ENCODE measurements at places on chromosomes 12 and 14.
A peak's percentile ranks its signal among the peaks of the same experiment; 100 is the strongest.

GRCh38 chr12:132825089-132825488 is 3.6 kb downstream of the GOLGA3 start:
- no peak for DNase-seq

GRCh38 chr14:89571491-89571890 is 154.5 kb upstream of the FOXN3 start:
- no peak for DNase-seq

DNA sequence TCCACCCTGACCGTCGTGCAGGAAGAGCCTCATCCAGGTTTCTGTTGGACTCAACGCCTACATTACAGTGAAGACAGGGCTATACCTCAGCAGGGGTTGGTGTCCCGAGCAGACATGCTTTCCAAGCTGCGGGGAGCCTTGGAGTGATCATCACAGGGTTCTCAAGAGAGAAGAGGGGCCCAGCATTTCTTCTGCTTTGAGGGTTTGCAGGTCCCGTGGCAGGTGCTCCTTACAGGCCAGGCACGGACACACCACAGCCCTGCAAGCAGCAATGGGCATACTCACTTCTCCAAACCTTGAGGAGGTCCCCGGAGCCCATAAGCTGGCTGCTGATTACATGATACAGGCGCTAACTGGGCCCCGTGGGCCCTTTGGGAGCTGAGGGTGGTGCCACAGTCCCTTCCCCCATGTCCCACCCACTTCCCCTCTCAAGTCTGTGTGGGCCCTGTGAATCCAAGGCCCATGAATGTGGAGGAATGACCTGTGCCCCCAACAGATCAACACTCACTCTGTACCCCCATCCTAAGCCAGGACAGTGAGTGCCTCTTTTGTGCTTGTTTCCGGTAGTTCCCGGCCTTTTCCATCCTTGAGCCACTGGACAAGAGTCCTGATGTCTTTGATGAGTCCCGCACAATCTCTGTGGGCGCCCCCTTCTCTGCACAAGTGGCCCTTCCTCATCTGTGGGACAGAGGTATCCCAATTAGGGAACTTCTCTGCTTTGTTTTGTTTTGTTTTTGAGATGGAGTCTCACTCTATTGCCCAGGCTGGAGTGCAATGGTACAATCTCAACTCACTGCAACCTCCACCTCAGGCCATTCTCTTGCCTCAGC is 1.1 kb downstream of the AQP2 start:
- no peak for DNase-seq

- DNase-seq: no peak
Measured at GRCh38 chr12:81727391-81727790, 31.8 kb downstream of the PPFIA2 start.

DNA sequence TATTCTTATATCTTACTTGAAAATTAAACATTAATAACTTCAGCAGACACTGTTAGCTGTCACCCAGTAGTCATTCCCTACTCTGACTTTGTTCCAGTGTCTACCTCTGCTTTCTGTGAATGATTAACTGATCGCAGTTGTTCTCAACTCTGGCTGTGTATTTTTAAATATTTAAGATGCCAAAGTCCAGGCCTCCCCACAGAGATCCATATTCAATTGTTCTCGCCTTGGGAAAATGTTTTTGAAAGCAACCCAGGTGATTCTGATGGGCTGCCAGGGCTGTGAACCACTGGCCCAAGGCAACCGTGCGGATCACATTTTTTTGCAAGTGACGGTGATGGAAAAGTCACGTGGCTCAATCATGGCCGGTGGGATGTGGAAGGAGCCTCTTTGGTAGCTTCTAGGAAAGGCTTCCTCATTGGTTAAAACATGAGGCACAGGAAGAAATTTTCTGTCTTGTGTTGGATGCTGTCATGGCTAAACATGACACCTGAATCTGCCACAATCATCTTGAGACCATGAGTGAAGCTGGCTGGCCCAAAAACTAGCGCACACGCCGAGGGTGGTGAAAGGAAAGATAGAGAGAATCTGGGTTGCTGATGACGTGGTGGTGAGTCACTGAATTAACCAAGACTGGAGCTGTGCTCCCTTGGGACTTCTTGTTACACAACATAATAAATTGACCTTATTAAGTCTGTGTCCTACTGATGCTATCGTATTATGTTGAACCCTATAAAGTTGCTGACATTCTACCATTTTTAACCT is 37.2 kb downstream of the RDH12 start:
- DNase-seq: no peak

GRCh38 chr14:90797919-90798318 is 18.3 kb downstream of the TTC7B start:
- DNase-seq: no peak

DNA sequence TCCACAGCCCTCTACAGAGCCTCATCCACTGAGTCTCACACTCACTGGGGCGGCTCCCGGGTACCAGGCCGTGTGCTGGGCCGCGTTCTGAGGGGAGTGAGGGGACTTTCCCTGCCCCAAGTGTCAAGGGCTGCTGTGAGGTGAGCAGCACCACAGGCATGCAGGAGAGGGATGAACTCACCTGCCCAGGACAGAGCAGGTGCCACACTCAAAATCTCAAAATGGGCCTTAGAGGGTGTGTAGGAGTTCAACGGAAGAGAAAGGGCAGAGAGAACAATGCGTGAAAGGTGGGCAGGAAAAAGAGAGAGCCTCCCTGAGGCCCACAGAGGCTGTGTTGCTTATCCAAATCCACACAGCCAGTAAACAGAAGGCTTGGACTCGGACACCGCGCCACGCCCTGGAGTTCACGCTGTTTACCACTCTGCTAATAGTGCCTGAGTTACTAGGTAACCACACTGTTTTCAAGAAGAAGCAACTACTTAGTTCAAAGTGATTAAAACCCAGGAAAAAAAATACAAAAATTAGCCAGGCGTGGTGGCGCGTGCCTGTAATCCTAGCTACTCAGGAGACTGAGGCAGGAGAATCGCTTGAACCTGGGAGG is 32.7 kb downstream of the TSPAN11 start:
- DNase-seq: no peak

- no peak for DNase-seq
Measured at GRCh38 chr14:55028066-55028465, 1.0 kb downstream of the SOCS4 start.

- no peak for DNase-seq
Measured at GRCh38 chr14:104778694-104779331, 16.7 kb downstream of the AKT1 start.

DNA sequence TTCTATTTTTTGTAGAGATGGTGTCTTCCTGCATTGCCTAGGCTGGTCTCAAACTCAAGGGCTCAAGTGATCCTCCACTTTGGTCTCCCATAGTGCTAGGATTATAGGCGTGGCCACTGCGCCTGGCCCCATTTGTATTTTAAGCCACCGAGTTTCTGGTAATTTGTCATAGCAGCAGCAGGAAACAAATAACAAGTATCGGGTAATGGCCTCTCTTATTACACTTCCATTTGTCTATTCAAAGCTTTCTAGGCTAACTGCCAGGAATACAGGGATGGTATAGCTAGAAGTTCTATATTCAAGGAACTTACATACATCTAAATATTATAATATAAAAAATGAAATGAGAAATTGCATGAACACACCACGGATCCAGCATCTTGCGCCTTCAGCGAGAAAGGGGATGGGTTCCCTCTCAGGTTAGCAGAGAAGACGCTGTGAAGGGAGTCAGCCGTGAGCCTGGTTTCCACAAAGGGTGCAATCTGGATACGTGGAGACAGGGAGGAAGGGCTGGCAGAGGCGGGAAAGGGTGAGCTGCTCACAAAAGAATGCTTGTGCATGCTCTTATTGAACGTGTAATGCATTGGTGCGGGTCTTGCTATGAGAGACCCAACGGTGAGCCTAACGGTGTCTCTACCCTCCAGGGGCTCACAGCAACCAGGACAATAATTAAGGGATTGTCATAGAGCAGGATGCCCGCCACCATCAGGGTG is 9.5 kb downstream of the BDKRB1 start:
- no peak for DNase-seq

- DNase-seq: no peak
Measured at GRCh38 chr14:36333119-36333518, 12.7 kb upstream of the MBIP start.

DNA sequence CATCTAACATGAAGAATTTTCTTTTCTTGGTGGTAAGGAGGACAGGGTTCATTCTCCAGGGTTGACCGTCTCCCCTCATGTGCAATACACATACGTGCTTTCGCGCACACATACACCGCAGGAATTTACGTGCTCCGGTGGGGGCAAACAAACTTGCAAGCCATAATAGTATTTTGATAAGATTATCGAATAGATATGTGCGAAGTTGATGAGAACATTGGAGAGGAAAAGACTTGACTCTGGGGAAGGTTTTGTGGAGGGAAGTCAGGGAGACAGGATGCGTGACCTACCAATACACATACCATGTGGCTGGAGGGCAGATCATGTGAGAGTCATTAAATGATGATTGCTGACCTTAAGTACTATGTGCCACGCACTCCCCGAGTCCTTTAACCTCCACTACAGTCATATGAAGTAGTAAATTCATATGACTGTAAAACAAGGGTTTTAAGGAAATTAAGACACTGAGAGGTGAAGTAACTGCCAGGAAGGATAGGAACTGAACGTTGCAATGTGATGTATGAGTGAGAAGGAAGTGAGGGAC is 921 bp downstream of the RAD51B start:
- DNase-seq: peak; percentile 28

DNA sequence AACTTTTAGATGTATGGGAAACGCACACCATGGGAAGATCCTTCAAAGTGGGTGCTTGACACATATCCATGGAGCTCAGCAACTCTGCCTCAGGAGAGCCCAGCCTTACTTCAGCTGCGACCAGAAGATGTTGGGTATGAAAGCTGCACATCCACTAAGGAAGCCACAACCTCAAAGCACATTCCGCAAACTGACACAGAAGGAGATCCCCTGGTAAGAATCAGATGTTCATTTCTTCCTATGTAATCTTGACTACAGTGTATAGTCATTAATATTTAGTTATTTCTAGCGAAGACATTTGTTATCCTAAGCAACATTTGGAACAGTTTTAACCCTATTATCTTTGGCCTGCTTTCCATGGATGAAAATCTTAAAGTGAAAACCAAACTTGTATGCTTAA is 374.2 kb downstream of the NAV3 start:
- no peak for DNase-seq

DNA sequence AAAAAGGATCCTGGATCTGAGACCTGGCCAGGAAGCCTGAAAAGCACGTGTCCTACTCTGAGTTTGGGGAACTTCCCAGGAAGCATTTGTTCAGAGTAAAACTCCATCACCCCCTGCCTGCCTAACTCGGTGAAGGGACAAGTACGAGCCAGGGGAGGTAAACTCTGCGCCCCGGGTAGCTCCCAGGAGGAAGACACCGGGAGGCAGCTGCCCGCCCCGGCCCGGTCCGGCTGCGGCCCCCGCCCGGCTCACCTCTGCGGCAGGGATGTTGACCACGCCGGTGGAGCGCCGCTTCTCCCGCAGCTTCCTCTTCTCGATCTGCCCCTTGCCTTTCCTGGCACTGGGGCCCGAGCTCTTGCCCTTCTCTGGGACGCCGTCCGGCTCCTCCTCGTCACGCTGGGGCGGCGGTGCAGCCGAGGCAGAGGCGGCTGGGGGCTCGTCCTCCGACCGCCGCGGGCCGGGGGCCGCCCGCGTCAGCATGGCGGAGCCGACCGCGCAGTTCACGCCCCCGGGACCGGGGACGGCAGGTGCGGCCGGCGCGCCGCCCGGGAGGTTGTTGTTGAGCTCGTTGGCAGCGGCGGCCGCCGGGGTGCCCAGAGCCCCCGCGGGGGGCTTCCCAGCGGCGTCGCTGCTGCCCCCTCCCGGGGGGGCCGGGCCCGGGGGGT is 1.2 kb downstream of the PAWR start:
- DNase-seq: peak; percentile 38

DNA sequence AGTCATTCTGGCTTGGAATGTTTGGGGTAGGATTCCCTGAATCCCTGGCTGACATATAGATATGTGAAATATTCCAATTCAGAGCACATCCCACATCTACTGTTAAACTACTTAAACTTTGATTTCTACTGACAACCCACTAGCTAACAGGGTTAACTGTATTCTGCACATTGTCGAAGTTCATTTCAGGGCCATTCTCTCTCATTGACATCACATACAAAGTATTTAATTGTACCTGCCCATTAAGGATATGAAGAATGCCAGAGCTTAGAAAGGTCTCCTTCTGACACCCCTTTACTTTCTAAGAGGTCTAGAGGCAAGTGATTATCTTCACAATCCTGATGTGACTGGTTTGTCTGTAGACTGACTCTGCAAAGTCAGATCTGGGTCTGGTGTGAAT is 2.8 kb upstream of the DCN start:
- no peak for DNase-seq

DNA sequence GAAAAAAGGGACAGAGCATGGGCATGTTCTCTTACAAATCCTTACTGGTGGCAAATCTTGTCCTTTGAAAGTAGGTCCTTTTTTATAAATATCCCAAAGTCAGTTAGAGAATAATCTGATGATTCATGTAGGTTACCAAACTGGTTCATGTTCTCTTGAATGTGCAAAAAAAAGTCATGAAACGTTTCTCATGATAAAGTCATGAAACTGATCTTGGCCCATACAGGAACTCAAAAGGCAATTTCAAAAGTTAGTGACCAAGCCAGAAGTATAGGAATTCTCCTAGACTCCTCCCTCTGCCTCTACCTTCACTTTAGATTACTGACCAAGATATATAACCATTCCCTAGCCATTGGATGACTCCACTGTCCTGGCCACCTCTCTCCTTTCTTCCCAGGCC is 27.3 kb upstream of the SPTSSA start:
- no peak for DNase-seq

DNA sequence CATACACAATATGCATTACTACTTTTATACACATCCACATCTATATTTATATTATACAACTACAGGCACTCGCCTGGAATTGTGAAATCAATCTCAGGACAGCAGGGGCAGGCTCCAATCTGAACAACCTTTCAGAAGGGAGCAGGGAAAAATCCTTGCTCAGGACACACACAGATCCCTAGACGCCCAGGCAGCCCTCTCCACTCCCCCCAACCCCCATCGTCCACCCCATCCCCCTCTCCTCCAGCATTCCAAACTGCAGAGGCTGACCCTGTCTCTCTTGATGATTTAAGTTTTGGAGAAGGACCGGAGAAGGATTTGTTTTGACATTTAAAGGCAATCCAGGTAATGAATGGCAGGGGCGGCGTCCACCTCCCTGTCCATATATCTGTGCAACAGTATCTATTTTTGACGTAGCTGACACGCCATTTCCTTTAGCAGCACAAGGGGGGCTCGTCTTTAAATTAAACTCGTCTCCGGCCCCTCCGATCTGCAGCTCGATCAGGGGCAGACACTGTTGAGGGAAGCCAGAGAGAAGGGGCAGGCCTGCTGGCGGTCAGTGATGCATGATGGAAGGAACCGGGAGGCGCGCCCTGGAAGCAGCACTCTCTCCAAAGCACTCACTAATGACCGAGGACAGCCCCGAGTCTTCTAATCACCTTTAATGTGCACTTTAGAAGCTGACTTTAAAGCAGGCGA is 95.0 kb upstream of the TBX5 start:
- DNase-seq: no peak

Measured in AML-193 (cell line).